ENCODE measurements at places on chromosomes 4 and X.

DNA sequence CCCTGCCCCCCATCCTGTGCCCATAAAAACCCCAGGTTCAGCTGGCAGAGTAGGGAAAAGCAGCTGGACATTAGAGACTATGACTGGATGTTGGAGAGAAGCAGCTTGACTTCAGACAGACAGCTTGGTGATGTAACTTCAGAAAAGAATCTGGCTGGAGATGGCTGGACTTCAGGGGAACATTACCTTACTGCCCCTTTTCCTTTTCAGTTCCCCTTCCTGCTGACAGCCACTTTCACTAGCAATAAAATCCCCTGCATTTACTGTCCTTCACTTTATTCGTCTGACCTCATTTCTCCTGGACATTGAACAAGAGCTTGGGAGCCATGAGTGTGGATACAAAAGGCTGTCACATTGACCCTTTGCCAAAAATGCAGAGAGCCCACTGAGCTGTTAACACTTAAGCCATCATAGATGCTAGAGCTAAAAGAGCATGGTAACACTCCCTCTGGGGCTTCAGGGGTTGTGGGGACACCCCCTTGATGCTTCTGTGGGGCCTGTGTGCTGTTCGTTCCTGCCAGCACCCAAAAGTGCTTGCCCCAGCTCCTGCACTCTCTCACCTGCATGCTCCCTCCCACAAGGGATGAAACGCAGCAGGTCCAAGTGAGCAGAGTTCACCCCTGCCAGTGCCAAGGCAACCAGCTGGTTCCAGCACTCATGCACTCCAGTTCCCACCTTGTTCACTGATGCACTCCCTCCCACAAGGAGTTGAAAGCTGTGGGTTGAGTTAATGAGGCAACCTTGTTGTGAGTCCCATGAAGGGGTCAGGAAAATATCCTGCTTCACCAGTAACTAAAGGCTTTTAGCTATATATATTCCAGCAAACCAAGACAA is 263.8 kb upstream of the NDST3 start:
- DNase-seq, result no peak

- no peak for DNase-seq
Measured at GRCh38 chrX:79107891-79108718, 36.4 kb upstream of the GPR174 start.

- DNase-seq, result no peak
Measured at GRCh38 chr4:101104312-101105052, 242.8 kb downstream of the PPP3CA start.

DNA sequence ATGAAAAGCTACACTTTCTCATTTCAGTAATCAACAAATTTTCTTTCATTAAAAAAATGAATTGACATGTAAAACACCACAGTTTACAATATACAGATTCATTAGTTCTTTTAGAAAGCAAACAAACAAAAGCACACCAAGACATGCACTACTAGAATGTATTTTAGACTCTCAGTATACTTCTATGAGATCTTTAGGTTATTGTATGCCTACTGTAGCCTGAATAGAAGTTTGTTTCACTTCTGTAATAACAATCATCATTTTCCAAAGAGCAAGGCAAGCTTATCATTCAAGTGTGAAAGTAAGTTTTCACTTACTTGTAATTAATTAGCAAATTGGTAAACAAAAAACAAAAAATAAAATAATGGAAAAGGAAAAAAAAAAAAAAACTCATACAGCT is 24.9 kb downstream of the CXXC4 start:
- DNase-seq, result no peak

- no peak for DNase-seq
Measured at GRCh38 chrX:13293700-13294099, 26.2 kb downstream of the ATXN3L start.

- DNase-seq, result no peak
Measured at GRCh38 chrX:28205905-28206304, 224.7 kb upstream of the DCAF8L1 start.

All from cortex of kidney (tissue), 1 donor.